ENCODE measurements at places on chromosomes 4 and X.

- no peak for DNase-seq
These were observed 1976.2 kb upstream of the IGFBP7 start for GRCh38 chr4:59086410-59086809.

- no peak for DNase-seq
These were observed 6.9 kb upstream of the HAUS3 start for GRCh38 chr4:2248821-2249261.

GRCh38 chr4:3372933-3373465 lies 68.8 kb upstream of the HGFAC start:
- no peak for DNase-seq

GRCh38 chrX:87409113-87409841 lies 108.3 kb upstream of the KLHL4 start:
- DNase-seq: peak; percentile 91

DNA sequence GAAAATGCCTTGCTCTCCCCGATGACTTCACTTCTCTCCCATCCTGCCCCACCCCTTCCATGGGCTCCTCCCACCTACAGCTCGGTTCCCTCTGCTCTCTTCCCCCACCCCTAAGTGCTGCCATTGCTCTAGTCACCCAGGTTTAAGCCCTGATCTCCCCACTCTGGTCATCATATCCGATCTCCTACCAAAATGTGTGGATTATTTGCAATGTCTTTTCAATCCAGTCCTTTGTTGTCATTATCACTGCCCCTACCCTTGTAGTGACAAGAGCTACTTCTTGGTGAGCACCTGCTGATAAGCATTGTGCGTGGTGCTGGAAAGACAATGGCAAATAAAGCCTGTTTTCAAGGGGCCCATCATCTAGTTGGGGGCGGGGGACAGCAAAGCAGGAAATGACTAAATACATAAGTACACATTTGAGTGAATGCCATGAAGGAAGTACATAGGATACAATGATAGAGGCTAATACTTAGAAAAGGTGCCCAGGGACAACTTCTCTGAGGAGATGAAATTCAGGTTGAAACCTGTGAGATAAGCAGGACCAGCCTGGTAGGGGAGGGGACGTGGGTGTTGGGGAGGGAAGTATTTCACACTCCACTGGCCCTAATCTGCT lies 63.8 kb downstream of the DLG3 start:
- DNase-seq: no peak

- no peak for DNase-seq
These were observed 207.6 kb upstream of the MAMLD1 start for GRCh38 chrX:150155436-150156035.

GRCh38 chrX:19372547-19373331 lies 29.0 kb downstream of the PDHA1 start:
- DNase-seq: no peak

GRCh38 chr4:83782591-83782990 lies 246.7 kb downstream of the GPAT3 start:
- DNase-seq: no peak

DNA sequence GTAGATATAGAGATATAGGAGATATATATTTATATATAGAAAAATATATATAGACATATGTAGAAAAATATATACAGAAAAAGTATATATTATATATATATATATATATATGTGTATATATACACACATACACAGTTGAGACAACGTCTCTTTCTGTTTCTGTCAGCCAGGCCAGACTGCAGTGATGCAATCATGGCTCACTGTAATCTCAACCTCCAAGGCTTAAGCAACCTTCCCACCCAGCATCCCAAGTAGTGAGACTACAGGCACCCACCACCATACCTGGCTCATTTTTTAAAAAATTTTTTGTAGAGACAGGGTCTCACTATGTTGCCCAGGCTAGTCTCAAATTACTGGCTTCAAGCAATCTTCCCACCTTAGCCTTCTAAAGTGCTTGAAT lies 426.3 kb downstream of the GPM6A start:
- DNase-seq: no peak

DNA sequence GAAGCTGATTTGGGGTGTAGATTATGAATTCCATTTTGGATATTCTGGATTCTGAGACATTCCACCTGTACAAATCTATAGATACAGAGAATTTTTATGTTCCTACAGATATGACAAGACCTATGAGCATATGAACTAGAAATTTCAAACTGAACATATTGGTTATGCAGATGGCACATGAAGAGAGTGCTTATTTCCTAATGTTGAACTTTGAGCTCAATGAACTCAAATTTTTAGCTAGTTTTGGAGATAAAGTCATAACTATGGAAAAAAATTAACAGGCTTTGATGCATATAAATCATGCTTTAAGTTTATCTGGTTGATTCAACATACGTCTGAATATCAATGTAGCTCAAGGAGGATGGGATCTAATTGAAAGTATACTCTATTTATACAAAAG lies 8.9 kb downstream of the CHIC2 start:
- DNase-seq: no peak

DNA sequence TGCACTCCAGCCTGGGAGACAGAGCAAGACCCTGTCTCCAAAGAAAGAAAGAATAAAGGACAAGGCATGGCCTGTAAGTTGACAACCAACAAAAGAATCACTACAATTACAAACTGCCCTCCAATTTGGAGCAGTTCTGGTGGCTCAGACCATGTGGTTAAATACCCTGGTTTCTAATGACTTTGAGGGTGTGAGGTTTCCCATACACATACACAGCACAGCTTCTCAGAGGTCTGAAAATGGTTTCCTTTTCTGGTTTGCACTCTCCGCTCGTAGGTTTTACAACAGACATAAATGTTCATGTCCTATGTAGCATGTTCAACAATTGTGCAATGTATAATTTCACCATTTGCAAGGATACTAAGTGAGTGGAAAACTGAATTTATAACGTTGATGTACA lies 34.2 kb upstream of the MXRA5 start:
- no peak for DNase-seq

DNA sequence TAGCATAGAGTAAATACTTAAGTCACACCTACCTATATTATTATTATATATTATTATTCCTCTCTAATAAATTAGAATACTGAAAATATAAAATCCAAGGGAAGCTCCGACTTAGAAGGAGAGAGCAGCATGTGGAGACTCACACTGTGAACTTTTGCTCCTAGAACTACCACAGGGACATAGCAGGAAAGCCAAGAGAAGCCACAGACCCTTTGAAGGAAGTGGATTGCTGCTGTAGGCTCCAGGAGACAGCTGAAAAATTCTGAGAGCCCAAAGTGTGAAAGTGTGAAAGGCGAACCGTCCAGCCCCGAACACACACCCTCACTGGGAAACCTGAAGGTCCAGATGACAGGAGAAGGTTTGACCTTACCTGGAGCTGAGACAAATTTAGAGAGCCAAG lies 177.0 kb downstream of the FAM13A start:
- no peak for DNase-seq

DNA sequence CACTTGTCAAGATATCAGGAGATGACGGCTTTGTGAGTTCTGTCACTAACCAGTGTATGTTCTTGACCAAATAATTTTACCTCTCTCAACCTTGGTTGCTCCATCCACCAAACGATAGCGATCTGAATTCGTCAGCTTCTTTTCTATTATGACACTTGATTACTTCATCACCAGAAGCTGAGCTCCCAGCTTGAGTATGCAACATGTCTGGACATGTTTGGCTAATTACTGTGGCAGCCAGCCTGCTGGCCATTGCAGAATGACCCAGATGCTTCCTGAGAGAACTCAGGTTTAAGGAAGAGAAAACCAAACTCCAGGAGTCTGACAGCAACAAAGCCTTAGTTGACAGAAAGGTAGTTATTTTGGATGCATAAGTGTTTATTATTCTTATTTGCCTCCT lies 46.4 kb upstream of the PARM1 start:
- DNase-seq: no peak

DNA sequence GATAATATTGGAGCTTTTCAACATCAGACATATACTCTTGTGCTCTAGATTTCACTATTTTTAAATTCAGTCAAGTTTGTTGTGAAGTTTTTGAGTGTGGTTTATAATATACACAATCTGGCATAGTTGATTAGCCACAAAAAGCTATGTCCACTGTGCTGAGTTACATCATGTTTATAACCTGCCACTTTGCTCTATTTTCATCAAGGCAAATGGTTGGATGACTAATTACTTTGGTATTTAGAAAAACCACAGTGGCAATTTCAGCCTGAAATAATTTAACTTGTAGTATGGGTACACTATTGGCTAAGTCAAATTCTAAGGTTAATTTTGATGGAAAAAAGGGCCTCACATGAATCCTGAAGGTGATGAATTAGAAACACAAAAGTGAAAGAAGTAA lies 262.6 kb downstream of the C4orf33 start:
- peak; percentile 56 for DNase-seq
